ENCODE measurements at places on chromosomes 5 and 9.

DNA sequence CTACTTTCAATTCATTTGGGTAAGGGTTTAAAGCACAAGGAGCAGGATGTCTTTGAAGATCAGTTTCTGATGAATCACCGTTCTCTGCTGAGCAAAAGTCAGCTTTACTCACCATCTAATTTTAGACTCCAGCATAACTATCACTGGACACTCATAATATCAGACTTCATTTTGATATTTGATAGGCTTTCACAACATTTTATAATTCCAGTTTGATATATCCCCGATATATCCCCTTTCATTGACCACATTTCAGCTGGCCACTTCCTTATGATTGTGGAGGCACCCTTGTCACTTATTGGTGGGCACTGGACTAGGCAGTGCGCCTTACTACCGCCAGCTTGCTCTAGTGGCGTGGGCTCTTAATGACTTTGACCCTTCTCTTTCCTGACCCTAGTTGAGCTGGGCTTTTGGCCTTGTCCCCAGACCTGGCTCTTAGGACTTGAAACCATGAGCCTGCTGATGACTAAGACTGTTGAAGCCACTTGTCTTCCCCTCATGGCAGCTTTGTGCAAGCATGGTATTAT is 46.8 kb downstream of the CYSTM1 start:
- no peak for DNase-seq

- DNase-seq, result no peak
Observed at GRCh38 chr9:801399-802071, 40.0 kb upstream of the DMRT1 start.

DNA sequence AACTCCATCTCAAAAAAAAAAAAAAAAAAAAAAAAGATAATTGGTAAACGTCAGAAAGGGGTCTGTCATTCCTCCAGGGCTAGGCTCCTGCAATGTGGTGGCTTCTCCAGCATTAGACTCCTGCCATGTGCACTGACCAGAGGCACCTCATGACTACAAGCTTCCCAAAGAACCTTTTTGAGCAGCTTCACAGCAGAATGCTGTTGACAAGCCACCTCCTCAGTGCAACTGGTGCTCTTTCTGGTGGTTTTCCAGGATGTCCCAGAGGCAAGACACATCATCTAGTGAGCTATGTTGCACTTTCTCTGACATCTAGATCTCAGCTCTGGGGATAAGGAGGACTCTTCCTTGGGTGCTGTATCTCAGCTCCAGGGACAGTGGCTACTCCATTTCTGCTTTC is 11.6 kb downstream of the RPL37 start:
- no peak for DNase-seq

DNA sequence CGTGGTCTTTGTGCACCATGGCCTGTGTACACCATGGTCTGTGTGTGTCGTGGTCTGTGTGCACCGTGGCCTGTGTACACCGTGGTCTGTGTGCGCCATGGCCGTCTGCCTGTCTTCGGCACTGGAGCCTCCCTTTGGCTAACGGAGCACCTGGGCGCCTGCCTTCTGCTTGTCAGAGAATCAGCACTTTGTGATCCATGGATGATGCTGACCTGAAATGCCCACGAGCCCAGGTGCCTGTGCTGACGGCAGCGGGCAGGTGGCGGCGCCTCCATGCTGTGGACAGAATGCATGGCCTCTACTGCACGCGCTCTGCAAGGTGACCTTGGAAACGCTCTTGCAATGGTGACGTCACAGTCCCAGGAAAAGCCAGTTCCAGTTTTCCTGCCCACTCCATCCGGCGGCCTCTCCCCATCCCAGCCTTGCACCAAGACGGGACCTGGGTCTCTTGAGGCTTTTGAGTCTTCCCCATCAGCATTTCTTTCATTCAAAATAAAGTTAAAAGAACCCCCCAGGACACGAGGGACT is 14.6 kb downstream of the LCN9 start:
- DNase-seq, result no peak

DNA sequence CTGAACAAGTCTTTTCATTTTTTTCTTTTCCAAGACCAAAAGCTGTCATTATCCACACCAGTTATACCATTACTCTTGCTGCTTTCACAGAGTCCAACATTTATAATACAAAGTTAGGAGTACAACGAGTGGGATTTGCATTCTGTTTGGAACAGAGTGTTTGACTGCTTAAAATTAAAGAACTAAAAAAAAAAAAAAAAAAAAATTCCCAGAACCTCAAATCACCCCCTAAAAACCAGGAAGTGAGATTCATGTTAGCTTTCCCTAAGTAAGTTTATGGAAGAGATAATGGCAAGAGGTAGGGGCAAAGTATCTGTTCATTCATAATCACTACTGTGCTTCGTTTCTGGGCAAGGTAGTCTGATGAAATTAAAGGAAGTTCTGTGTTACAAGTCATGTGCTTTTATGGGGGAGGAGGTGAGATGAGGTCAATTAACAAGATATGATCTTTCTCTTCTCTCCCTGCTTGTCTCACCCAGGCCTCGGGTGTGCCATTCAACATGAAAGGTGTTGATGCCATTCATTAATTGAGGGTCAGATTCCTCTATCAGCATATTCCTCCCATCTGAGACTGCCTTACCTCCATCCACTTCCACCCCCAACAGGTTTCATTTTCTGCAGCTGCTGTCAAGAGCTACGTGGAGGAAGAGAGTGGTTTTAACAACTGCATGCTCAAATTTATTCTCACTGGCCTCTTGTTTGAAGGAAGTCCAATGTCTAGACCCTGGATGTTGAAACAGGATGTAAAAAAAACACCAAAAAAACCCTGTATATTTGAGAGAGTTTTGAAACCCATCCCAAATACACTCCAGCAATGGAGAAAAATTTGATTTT is 58.1 kb downstream of the MARCHF3 start:
- DNase-seq, result no peak

DNA sequence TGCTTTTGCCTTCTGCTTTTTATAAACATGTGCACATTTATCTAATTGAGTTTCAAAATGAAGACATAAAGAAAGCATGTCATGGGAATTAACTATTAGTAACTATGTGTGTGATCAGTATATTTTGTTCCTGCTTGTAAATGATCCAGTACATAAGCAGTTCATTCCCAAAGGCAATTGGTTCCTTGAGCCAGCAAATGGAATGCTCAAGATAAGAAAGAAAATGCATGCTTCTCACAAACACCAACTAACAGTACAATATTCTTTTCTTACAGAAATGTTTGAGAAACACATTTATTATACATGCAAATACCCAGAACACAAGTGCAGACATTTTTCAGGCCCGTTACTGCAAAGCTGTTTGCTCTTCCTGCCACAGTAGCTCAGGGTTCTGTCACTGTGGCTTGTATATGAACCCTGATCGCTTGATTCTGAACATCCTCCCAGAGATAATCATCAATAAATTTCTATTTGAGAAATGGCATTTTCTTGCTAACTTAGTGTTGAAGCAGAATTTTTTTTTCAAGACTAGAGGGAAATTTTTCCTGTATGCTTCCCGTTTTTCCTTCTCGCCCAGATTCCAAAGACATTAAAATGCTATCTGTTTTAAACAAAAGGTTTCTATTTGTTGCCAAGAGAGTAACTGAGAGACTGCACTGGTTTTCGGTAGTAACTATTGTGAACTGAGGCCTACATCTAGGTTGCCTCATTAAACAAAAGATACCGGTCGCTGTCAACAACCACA is 1.9 kb downstream of the GNAQ start:
- no peak for DNase-seq

- no peak for DNase-seq
Observed at GRCh38 chr9:26457151-26457550, 435.5 kb downstream of the CAAP1 start.

GRCh38 chr9:121811751-121812150 is 160.3 kb downstream of the DAB2IP start:
- DNase-seq, result no peak

DNA sequence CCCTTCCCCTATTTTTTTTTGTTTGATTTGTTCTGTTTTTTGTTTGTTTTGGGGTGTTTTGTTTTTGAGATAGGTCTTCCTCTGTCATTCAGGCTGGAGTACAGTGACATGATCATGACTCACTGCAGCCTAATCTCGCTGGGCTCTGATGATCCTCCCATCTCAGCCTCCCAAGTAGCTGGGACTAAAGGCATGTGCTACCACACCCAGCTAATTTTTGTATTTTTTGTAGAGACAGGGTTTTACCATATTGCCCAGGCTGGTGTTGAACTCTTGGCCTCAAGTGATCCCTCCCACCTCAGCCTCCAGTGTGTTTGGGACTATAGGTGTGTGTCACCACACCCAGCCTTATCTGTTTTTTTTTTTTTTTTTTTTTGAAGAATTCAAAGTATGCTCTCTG is 605.4 kb downstream of the DNAH5 start:
- DNase-seq, result no peak
